ENCODE measurements at places on chromosomes 11 and 22.
A peak's percentile ranks its signal among the peaks of the same experiment; 100 is the strongest.

DNA sequence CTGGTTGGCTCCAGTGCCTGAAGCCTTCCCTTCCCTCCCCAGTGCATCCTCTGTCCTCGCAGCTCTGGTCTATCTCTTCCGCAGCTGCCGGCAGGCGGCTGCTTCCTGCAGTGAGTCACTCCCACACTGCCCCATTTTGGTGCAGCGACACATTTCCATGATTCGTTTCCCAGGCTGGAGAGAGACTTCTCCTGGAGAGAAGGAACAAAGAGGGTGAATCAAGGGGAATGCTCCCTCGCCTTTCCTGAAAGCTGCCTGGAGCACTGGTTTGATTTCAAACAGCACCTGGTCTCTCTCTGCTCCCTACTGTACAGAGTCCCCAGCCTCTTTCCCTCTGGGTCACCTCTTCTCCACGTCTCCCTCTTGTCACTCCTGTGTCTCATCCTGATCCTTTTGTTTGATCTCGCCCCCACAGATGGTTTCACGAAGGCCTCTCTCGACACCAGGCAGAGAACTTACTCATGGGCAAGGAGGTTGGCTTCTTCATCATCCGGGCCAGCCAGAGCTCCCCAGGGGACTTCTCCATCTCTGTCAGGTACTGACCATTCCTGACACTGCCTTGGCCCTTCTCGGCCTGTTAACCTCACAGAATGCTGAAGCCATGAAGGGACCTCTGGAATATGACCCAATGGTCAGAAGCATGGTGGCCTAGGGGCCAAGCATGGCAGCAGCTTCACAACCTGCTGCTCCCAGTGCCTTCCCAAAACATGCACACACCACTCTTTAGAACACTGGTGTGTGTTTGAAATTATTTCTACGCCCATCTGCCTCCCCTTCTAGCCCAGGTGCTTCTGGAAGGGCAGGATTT lies at the start of gene TMA7B:
TSS of gene TMA7B (plus strand) at position 758 of the 808 bp plus-strand sequence. CDS start 3,978 bp downstream, outside the sequence.
- DNase-seq = peak; percentile 51

GRCh38 chr22:46732513-46732912 lies 5.5 kb downstream of the CERK start:
- no peak for DNase-seq

GRCh38 chr22:41442240-41442792 lies 4.3 kb downstream of the TOB2 start:
- DNase-seq = no peak

GRCh38 chr22:22941831-22942510 lies 54.4 kb downstream of the IGLL5 start:
- no peak for DNase-seq

GRCh38 chr11:34890812-34891211 lies 25.4 kb downstream of the APIP start:
- no peak for DNase-seq

Data from T-helper 2 cell (primary cell).